ENCODE measurements at places on chromosomes 16 and 17. TPM values are rescaled to one million over a fixed set of nuclear protein-coding genes. Genes with fewer than 3 reads are reported as not detected.

DNA sequence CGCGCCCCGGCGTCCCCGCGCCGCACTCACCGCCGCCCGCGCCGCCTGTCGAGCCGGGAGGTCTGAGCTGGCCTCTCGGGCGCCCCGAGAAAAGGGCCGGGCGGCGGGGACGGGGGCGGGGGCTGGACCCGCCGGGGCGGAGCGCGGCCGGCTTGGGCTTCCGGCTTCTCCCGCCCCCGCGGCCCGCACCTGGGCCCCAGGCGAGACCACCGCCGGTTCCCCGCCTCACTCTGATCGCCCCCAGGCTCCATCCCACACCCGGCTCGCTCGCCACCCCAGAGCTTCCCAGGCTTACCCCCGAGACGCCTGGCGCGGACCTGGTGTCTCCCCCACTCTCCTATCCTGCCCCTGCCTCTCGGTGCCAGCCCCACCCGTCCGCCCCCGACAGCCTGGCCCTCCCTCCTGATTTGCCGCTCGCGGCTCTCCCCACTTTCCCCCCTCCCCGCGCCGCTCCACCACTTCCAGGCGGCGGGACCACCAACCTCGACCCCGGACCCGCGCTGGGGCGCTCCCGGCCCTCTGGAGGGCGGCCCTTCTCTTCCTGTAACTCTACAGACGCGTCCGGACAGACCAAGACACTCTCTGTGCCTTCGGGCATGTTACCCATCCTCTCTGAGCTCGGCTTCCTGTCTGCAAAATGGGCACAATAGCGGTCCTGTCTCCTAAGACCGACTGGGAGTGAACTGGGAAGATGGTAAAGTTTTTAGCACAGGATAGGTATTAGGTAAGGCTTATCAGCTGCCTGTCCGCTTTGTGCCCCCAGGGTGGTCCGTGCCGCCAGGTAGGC is at the start of gene LITAF:
LITAF (minus strand) TSS at position 64 of the 787 bp plus-strand sequence. CDS start 30,189 bp downstream, outside the sequence.
- peaks cover 12% of the 10 kb centered on the region for H3K4me1 ChIP-seq
- H3K36me3 ChIP-seq = no peaks in the 10 kb centered on the region
- peak within 1 kb of the TSS; percentile 93 for H3K27ac ChIP-seq
- H3K27me3 ChIP-seq = no peaks in the 10 kb centered on the region
- peak; percentile 33 for DNase-seq

The WNT3 gene
- polyA plus RNA-seq = 6.4 TPM

DNA sequence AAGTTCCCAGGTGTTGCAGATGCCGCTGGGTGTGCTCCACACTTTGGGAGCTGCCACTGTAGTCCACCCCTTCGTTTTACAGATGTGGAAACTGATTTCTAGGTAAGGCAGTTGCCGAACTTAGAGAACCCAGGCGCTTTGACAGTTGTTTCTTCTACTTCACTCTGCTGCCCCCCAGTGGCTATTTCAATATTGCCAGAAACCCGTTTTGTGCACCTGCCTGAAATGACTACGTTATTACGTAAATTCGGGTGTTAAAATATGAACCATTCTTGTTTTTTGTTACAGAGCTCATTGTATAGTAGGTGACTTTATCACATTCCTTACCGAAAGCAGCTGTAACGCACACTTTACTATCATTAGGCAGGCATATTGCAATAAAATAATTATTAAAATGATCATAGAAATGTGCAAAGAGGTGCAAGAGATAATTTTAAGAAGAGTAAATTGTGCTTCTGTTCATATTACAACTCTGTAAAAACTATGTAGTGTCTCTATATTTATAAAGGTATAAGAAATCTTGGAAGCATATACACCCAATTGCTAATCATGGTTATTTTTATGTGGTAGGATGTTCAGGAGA is 44.9 kb downstream of the OTOA start:
- no peak overlapping the region for H3K4me3 ChIP-seq
- no peaks in the 10 kb centered on the region for H3K36me3 ChIP-seq
- H3K4me1 ChIP-seq = no peaks in the 10 kb centered on the region
- H3K27me3 ChIP-seq = no peaks in the 10 kb centered on the region

DNA sequence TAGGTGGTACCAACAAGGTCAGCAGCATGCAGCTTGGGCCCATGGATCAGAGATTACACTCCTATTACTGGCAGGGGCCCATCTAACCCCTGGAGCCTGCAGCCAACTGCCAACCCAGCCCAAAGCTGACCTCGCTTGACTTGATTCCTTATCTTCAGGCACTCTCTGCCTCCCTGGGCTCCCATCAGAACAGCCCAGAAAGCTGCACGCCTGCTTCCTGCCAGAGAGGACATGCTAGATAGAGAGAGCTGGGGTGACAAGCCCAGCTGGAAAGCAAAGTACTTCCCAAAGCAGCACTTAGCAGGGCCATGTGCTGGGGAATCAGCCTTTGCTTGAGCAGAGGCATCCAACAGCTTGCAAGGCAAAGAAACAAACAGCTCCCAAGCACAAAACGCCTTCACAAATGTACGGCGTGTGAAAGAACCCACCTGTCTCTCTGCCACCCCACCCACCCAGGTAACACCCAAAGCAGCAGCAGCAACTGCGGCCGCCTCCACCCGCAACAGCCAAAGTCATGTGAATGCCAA is 74.2 kb upstream of the NLK start:
- H3K27me3 ChIP-seq = no peaks in the 10 kb centered on the region
- peaks cover 7% of the 10 kb centered on the region for H3K4me1 ChIP-seq
- no peak overlapping the region for H3K27ac ChIP-seq
- peak; percentile 73 for DNase-seq

DNA sequence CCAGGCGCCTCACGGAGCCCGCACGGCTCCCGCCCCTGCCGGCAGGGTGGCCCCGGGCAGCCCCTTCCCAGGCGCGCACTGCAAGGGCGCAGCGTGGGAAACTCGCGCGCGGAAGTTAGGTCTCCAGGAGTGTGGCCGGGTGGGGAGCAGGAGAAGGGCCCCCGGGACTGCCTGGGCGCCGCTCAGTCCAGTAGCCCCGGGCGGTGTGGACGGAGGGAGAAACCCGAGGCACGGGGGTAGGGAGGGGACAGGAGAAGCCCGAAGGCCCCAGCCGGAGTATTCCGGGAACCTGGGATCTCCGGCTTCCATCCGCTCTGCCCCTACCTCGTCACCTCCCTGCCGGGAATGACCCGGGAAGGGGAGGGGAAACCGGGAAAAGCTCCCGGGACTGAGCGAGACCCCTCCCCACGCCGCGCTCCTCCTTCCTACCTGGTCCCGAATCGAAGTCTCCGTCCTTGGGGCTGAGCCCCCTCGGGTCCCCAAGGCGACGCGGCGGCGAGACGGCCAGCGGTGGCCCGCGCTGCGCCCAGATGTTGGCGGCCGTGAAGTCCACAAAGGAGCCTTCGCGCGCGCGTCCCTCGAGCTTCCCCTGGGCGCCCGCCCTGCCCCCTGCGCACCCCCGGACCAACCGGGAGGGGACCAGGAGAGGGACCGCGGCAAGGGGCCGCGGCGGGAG is 418 bp downstream of the SOCS3 start:
- no peak for DNase-seq
- peaks cover 22% of the 10 kb centered on the region for H3K4me1 ChIP-seq
- peak overlapping the region; percentile 73 for H3K4me3 ChIP-seq
- H3K27me3 ChIP-seq = no peaks in the 10 kb centered on the region
- H3K27ac ChIP-seq = peak overlapping the region; percentile 87
- H3K36me3 ChIP-seq = no peaks in the 10 kb centered on the region

GRCh38 chr16:84839956-84840355 is 20.2 kb downstream of the CRISPLD2 start:
- DNase-seq = no peak
- H3K27ac ChIP-seq = peak overlapping the region; percentile 79
- no peaks in the 10 kb centered on the region for H3K36me3 ChIP-seq
- H3K4me3 ChIP-seq = no peak overlapping the region
- no peaks in the 10 kb centered on the region for H3K27me3 ChIP-seq
- peaks cover 47% of the 10 kb centered on the region for H3K4me1 ChIP-seq

GRCh38 chr16:85706449-85707034 is 17.8 kb upstream of the GINS2 start:
- DNase-seq = no peak
- H3K27me3 ChIP-seq = no peaks in the 10 kb centered on the region
- no peak overlapping the region for H3K27ac ChIP-seq
- no peak overlapping the region for H3K4me3 ChIP-seq

Measured in testis (tissue), 5 donors.